ENCODE measurements at places on chromosomes 6 and 20.

GRCh38 chr6:81749707-81750106 is 2.8 kb downstream of the TENT5A start:
- DNase-seq: no peak

DNA sequence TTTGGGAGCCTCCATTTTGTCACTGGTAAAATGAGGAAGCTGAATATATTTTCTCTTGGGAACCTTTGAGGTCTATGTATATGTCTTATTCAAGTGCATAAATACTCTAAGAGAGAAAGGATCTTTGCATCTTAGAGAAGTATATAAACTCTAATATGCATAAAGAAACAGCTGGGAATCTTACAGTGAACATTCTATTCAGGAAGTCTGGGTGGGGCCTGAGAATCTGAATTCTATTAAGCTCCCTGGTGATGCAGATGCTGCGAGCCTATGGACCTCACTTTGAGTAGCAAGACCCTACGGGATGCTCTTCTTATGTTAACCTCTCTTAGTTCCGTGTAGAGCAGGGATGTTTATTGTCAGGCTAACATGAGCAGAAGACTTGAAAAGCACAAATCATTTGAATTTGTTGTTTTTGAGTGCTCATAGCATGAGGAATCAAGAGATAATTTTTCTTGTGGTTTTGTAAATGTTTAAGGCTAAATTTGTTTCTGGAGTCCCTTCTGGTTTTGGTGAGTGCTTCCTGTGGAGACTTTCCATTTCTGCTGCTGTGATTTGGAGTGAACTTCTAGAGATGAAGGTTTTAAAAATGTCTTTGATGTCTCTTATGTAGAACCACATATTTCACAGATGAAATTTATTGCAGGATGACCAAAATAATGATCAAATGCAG is 281.2 kb upstream of the JAG1 start:
- DNase-seq: no peak

- no peak for DNase-seq
Observed at GRCh38 chr6:155544677-155545076, 89.0 kb upstream of the NOX3 start.

- DNase-seq: no peak
Observed at GRCh38 chr20:61320691-61321425, 68.8 kb downstream of the CDH4 start.

- no peak for DNase-seq
Observed at GRCh38 chr6:49497304-49497703, 2.4 kb upstream of the GLYATL3 start.
